8988T (cell line): ENCODE measurements at places on chromosomes 16 and 17.

GRCh38 chr17:47693731-47694580 lies at the start of gene TBKBP1:
Gene TBKBP1, plus strand, starts transcription at chr17:47694161. Its CDS starts 1,952 bp downstream, at chr17:47696113.
- peak; percentile 85 for DNase-seq

GRCh38 chr16:68737046-68737729 lies at the start of gene CDH1:
Gene CDH1, plus strand, starts transcription at chr16:68737292. Its CDS starts 124 bp downstream, at chr16:68737416.
- DNase-seq = peak; percentile 77

DNA sequence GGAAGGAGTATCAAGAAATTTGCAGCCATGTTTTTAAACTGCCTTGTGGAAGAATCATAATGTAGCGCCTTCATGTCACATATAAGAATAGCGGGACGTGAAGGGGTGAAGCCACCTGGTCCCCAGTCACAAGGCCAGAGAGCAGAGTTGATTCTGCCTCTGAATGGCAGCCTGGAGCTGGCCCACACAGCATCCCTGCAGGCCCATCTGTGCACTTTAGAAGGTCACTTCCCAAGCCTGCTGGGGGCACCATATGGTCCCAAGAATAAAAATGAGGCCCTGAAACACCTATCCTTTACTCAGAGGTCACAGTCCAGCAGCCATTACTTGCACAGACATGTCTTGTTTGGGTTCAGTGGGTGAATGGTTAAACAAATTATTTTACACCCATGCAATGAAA lies 15.0 kb downstream of the CD300E start:
- DNase-seq = no peak

- peak; percentile 82 for DNase-seq
Observed at GRCh38 chr16:46688654-46689364, at the start of gene VPS35. Gene VPS35, minus strand, starts transcription at chr16:46689178. Its CDS starts 45 bp downstream, at chr16:46689133.

- no peak for DNase-seq
Observed at GRCh38 chr17:69227541-69227940, 1.1 kb downstream of the ABCA10 start.

DNA sequence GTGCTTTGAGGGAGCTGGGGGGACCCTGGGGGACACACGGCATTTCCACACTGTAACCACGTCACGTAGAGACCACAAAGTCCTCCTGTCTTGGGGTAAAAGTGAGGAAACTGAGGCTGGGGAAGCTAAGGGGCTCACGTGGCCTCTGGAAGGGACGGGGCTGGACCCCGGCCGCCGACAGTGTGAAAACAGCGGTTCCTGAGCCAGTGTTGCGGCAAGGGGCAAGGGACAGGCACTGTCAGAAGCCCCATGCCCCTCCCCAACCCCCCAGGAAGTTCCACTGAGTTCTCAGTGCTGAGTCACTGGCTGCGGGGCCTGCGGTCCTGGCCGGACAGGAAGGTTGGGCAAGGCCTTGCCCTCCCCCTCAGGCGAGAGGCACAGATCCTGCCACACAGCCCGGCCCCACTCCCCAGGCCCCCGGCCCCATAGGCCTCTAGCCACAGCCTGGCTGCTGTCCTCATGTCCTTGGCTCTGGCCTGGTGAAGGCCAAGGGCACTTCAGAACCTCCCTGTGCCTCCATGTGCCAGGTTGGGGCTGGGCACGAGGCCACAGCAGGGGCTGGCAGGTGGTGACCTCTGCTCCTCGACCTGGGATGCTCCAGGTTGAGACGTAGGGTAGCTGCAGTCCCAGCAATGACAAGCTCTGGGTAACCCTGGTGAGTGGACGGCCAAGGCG lies 5.0 kb upstream of the CCDC57 start:
- peak; percentile 55 for DNase-seq

GRCh38 chr17:59651346-59651745 lies 31.7 kb downstream of the CLTC start:
- DNase-seq = no peak

- DNase-seq = peak; percentile 43
Observed at GRCh38 chr16:67399749-67400704, 6.7 kb upstream of the TPPP3 start.

GRCh38 chr16:8877894-8878522 lies 4.1 kb upstream of the LITAFD start:
- DNase-seq = no peak

- no peak for DNase-seq
Observed at GRCh38 chr16:66874079-66874775, 6.1 kb upstream of the PDP2 start.

- no peak for DNase-seq
Observed at GRCh38 chr17:17090642-17091103, 48.4 kb downstream of the MPRIP start.

DNA sequence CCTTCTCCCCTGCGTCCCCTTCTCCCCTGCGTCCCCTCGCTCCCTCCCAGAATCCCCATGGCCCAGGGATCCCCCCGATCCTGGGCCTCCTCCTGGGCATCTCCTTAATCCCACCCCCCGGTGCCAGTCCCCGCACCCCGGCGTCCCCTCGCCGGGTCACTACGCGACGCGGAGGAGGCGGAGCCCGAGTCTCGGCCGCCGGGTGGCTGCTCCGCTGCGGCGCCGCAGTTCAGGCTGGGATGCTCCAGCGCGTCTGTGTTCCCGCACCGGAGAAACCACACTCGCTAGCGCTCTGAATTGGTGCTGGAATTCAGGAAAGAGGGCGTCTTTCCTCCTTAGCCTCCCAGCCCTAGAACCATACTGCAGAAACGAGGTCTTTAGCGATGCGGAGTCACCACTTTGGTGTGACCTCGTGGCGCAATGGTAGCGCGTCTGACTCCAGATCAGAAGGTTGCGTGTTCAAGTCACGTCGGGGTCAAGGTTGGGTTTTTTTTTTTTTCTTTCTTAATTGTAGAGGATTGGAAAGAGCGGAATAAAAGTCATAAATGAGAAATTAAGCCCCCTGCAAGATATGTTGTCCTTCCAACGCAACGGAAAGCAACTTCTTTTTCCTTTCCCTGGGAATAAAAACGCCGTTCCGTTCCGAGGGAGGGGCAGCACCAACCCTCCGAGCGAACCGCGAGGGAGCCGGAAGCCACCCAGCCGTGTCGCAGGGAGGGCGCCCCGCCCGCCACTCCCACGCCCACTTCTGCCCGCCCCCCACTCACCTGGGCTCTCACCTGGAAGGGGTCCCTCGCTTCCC lies 25.7 kb upstream of the SLC47A1 start:
- DNase-seq = peak; percentile 74

GRCh38 chr16:71676236-71676635 lies 48.3 kb downstream of the PHLPP2 start:
- no peak for DNase-seq

DNA sequence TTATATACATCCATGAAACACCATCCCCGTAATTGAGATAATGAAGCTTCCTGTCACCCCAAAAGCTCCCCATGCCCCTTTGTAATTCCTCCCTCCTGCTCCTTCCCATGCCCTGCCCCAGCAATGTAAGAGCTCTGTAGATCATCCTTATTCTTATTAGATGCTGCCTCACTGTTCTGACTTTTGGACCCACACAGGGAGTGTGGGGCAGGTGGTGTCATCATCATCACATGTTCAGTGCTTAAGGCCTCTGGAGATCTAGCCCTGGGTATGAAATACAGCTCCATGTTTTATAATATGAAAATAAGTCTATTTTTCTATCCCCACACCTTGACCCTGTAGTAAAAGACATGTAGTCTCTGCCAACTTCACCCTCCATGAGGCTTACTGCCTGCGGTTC lies 1.9 kb downstream of the XAF1 start:
- no peak for DNase-seq

DNA sequence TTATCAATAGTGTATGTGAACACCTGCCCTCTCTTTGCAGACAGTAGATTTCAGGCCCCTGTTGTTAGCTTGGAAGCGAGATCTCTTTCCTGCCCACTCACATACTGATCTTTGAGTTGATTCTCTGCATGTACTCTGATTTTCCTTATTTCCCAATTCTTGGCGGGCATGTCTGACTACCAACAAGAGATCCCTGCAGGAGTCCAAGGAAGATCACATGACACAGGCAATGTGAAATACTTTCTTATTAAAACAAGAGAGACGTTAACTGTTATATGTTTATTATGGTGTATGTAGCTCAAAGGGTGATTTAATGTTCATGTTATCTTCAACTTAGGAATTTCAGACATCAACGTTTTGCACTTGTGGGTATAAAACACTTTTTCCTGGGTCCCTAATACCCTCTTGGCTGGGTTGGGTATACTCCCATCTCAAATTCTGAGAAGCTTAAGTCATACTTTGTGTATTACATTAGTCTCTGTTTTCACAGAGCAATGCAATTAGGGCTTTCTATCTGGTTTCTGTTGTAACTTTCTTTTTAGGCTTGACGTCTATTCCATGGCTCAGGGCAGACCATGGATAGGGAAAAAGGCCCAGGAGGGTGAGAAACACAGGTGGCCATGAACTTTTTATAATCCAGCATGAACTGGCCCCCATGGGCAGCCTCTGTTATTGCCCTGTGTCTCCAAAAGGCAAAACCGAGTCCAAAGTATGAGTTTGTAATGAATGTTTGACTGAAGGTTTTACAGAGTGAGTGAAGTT lies 32.2 kb downstream of the HSD17B2 start:
- DNase-seq = no peak

GRCh38 chr16:86942151-86943051 lies 364.1 kb downstream of the FOXL1 start:
- DNase-seq = no peak

DNA sequence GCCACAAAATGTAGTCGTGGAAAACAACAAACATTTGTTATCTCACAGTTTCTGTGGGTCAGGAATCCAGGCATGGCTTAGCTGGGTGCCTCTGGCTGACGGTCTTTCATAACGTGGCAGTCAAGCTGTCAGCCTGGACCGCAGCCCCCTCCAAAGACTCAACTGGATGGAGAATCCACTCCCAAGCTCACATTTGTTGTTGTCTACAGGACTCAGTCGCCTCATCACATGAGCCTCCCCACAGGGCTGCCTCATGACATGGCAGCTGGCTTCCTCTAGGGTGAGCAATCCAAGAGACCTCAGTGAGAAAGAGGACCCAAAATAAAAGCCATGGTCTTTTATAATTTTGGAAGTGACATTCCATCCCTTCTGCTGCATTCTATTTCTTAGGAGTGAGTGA lies 34.7 kb upstream of the AKAP1 start:
- DNase-seq = no peak

- no peak for DNase-seq
Observed at GRCh38 chr16:85452364-85453193, 160.5 kb upstream of the GSE1 start.

DNA sequence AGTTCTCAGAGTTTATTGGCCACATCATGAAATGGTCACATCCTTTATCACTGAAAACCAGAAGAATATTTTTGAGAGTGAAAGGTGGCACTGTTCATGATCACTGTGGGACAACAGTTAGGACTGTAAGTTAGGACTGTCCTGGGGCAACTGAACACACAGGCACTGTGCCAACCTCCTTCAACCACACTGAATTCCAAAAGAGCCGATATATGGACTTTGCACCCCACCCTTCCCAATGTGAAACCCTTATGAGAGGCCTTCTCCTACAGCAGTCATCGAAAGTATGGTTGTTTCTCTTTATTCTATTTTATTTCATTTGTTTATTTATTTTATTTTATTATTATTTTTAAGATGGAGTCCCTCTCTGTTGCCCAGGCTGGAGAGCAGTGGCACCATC lies 353.5 kb downstream of the TOX3 start:
- DNase-seq = no peak

GRCh38 chr17:79188048-79188447 lies 113.4 kb downstream of the ENGASE start:
- peak; percentile 93 for DNase-seq

GRCh38 chr16:11007714-11008280 lies 63.4 kb downstream of the CLEC16A start:
- no peak for DNase-seq

GRCh38 chr17:77325577-77326075 lies 184.9 kb downstream of the SEC14L1 start:
- DNase-seq = no peak

GRCh38 chr17:48442819-48443218 lies 12.8 kb upstream of the SKAP1 start:
- DNase-seq = no peak

DNA sequence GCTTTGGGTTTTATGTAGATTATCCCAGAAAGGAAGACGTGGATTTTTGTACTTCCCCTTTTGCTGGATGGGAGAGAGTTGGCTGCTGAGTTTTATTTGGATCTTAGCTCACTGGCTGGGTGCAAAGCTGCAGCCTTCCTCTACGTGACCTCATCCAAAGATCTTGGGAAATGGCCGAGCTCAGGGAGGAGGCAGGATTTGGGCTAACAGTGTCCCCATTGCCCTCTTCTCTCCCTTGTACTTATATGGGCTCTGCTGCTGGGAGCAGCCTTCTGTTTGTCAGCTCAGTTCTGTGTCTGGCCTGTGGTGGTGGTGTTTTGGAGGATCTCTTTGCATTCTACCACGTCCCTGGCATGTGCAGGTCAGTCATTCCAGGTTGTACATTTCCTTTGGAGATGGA lies 2.0 kb downstream of the AOC3 start:
- no peak for DNase-seq
